ENCODE measurements at places on chromosomes 3 and 15.

DNA sequence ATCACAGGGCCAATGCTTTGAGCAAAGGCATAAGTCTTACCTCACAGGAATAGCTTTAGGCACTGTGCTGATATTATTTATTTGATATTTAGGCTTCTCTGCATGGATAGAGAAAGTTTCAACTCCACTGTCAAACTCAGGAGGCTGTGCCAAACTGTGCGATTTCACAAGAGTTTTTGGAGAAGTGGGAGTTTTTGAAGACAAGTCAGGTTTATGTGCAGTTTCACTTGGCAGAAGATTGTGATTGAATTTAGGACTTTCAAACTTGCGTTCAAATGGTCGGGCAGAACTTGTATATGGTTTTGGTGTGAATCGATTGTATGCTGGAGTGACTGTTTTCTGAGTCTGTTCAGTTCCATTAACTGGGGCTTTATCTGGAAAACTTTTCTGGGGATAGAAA is 113.7 kb downstream of the TJP1 start:
- DNase-seq, result no peak

GRCh38 chr3:192830291-192831110 is 87.2 kb downstream of the MB21D2 start:
- DNase-seq, result no peak

GRCh38 chr3:41369838-41370237 is 170.5 kb downstream of the CTNNB1 start:
- no peak for DNase-seq

DNA sequence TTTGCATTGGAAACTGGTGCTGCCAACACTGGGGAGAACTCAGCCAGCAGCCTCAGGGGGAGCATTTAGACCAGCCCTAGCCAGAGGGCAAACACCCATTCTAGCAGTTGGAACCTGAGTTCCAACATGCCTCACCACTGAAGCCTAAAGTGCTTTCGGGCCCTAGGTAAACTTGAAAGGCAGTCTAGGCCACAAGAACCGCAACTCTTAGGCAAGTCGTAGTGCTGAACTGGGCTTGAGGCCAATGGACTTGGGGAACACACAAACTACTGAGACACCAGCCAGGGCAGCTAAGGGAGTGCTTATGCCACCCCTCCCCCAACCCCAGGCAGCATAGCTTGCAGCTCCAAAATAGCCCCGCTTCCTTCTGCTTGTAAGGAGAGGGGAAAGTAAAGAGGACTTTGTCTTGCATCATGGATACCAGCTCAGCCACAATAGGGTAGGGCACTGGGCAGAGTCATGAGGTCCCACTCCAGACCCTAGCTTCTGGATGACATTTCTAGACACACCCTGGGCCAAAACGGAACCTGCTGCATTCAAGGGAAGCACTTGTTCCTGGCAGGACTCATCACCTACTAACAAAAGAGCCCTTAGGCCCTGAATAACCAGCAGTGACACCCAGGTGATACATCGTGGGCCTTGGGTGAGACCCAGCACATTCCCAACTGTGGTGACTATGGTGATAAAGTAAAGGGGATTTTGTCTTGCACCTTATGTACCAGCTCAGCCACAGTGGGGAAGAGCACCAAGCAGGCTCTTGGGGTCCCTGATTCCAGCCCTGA is 37.3 kb upstream of the TEX9 start:
- no peak for DNase-seq

DNA sequence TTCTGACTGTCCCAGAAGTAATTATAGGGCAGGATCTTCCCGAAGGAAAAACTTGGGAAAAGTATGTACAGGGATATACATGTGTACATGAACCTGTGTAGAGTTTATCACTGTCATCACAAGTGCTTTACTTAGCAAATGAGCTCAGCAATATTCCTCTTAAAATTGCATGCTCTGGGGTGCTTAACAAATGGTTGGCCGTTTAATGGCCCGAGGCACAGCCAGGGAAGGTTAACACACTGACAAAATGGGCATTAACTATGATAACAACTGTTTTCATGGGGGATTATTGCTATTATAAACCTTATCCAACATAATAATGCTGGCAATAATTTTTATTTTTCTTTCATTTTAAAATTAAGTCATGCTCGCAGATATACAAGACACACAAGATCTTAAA is 459.3 kb downstream of the TUSC7 start:
- no peak for DNase-seq

- DNase-seq, result no peak
These were observed 539.1 kb downstream of the SI start for GRCh38 chr3:164539215-164539614.

DNA sequence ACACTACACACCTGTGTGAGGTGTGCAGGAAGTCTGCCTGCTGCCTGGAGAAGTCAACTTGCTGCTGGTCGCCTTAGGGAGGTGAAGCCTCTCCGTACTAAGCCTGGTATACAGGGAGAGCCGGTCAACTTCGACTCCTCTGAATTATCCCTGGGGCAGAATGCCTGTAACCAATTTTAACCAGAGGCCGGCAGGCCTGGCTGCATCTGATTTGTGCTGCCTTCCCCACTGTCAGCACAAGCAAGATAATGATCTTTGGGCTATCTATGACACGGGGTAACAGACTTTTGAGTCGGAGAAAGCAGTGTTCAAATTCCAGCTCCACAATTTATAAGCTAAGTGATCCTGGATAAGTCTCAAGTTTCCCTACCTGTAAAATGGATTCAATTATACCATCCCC is 42.3 kb downstream of the MAGEF1 start:
- no peak for DNase-seq

- no peak for DNase-seq
These were observed 109.6 kb downstream of the FNDC3B start for GRCh38 chr3:172148702-172149565.
